Activated T-helper 1 cell treated with anti-CD3 and anti-CD28 coated beads, Interleukin-12 subunit alpha, Interleukin-12 subunit beta, Interleukin-2, Interleukin-4 antibody, amounts not matched to agents 30 ng/mL and 10 ng/mL and 1 ng/mL, durations not matched to agents 14 hours and 24 hours and 36 hours (primary cell): ENCODE measurements at places on chromosomes 6 and 20. TPM values are rescaled to one million over a fixed set of nuclear protein-coding genes. Genes with fewer than 3 reads are reported as not detected.

GRCh38 chr6:109962271-109962670 lies 15.8 kb upstream of the GPR6 start:
- no peak for DNase-seq

DNA sequence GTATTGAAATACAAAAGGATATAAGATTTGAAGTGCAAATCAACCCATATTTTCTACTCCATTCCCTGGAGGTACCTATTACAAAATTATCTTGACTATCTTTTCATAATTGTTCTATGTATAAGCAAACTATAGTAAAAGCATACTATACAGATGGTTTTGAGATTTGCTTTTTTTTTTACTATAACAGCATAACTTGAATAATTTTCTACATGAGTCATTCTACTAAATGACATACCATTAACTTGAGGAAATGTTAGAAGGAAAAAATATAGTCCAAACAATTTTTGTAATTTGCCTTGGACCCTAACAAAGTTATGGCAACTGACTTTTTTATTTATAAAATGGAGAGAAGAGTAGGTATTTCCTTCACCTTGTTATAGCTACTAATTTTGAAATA lies 472.7 kb downstream of the PKHD1 start:
- no peak for DNase-seq

DNA sequence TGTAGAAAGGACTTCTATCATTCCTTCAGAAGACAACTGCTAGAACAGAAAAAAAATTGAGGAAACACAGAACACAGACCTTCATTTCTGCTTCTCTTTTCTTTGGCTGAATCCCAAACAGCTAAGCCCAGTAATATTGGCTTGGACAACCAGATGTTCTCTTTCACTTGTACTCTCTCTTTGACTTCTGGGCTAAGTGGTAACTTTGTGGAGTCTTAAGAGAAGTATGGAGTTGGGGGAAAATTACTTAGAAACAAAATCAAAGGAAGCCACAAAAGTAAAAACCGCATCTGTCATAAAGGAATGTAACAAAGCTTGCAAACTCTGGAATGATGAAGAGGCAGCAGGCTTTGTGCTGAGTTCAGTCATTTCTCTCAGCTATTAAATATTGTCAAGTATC lies 587.5 kb downstream of the CBLN4 start:
- DNase-seq = no peak

GRCh38 chr20:433300-433975 lies 25.3 kb downstream of the RBCK1 start:
- DNase-seq = peak; percentile 62

- DNase-seq = no peak
Measured at GRCh38 chr6:95784019-95784418, 206.7 kb downstream of the MANEA start.

- DNase-seq = no peak
Measured at GRCh38 chr6:117976030-117976651, 69.1 kb downstream of the SLC35F1 start.

DNA sequence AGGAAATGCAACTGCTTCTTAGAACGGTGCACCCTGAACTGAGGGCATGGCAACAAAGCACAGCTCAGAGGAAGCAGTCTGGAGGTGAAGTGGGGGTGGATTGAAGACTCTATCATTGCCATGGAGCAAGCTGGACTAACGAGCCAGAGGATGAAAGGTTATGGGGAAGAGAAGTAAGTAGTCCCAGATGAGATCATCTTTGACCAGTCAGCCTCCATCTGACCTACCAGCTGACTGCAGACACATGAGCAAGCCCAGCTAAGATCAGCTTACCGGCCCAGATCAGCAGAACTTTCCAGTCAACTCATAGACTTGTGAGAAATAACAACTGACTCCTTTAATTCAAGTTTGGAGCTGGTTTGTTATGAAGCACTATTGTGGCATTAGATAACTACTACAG lies 9.1 kb upstream of the JAG1 start:
- DNase-seq = no peak

- no peak for DNase-seq
Measured at GRCh38 chr20:50282592-50283241, 92.1 kb downstream of the CEBPB start.

DNA sequence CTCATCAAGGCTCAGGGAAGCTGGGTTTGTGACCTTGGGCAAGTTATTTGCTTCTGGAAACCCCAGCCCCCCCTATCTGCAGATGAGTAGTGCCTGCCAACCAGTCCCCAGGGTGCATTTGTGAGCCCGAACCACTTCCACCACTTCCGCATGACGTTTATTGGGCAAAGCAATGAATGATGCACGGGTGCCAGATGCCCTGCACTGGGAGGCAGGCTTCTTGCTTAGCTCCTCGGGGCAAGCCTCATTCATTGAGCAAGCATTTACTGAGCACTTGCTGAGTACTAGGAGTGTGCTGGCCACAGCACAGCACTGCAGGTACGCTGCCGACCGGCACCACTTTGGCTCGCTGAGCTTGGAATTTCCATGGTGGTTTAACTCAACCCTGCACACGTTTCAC lies 60.2 kb downstream of the GNAS-AS1 start:
- DNase-seq = no peak

- no peak for DNase-seq
Measured at GRCh38 chr6:30044630-30045029, 16.4 kb upstream of the POLR1H start.

GRCh38 chr6:103672169-103672568 lies 1187.5 kb downstream of the HACE1 start:
- DNase-seq = no peak

GRCh38 chr20:2691127-2691526 lies 1.5 kb upstream of the EBF4 start:
- DNase-seq = no peak

DNA sequence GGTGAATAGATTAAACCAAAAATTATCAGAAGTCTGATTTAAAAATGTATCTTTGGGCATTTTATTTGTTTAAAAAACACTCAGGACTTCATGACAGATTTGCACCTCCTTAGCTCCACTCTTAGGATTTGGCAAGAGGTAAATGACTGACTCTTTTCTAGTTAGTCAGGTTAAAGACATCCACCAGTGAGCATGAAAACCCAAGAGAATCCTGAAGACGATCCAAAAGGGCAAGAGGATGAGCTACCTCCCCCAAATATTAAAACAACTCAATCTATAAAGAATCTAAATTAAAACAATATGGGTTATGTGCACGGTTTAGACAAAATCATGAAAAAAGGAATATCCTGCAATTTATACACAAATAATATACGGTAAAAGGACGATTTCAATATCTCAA lies 89.4 kb upstream of the OPRM1 start:
- DNase-seq = no peak

DNA sequence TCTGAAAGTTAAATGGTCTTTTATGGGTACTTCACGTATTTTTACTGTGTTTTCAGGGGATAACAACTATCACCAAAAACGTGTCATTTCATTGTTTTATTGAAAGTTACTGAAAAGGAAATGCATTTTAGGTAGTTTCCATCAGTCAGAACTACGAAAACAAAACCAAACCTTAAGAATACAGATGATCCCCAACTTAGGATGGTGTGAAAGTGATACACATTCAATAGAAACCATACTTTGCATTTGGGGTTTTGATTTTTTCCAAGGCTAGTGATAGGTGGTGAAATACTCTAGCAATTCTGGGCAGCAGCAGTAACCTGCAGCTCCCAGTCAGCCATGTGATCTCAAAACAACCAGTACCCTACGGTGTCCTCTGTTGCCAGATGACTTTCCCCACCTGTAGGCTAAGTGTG lies 25.9 kb upstream of the EFHC1 start:
- DNase-seq = no peak

- no peak for DNase-seq
Measured at GRCh38 chr6:88380618-88381288, 214.6 kb upstream of the CNR1 start.

DNA sequence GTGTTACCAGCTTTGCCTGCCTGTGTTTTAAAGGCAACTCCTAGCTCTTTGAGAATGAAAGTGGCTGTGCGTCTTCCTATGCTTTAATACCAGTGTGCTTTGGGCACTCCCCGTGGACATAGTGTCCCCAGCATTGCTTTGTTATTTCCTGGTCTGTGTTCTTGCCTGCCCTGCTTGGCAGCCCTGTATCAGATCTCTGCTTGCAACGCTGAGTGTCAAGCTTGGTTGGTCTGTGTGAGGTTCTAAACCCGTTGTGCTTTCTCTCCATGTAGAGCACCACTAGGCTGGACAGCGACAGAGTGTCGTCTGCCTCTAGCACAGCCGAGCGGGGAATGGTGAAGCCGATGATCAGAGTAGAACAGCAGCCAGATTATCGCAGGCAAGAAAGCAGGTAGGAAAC lies 80.2 kb downstream of the AFDN start:
- DNase-seq = no peak

DNA sequence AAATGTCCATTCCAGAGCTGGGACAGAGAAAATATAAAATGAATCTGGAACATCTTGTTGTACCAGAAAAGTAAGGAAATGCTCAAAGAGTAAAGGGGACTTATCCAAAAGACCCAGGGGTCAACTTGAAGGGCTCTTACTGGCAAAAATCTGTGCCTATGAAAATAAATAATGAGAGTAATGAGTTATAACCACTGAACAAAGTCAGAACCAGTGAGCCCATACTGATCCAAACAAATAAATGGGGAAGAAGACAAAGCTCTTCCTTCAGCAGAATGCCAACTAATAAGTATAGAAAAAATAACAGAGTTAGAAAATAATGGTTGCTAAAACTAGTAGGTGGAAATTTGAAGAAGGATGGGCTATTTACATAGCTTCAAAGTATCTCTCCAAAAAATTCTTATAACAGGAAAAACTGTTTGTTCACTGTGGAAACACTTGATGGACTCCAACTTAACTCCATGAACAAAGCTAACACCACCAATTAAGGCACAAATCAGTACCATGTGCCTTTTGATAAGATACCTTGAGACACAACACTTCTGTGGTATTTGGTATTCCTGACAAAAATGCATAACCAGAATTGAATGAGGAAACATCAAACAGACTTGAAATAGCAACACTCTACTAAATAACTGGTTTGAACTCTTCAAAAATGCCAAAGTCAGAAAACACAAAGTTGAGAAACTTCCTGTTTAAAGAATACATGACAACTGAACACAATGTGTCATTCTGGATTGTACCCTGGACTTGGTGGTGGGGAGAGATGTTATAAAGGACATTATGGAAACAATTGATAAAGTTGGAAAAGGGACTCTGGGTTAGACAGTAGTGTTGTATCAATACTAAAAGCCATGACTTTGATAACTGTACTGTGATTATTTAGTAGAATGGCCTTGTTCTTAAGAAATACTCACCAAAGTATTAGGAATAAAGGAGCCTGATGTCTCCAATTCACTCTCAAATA lies 197.5 kb downstream of the ISM1 start:
- no peak for DNase-seq

Gene TREML2
- total RNA-seq = 4.5 and 4.9 TPM in 2 replicates

Gene PSMB9
- total RNA-seq = 249 and 253 TPM in 2 replicates

Gene MLN
- not detected in 2 replicates for total RNA-seq

Gene TMEM74B
- 0.36 and 0.61 TPM in 2 replicates for total RNA-seq

Gene CPNE1
- total RNA-seq = 304 and 308 TPM in 2 replicates

Gene KIF6
- 0.08 and 0.15 TPM in 2 replicates for total RNA-seq

Gene BMP6
- total RNA-seq = 0.86 and 1.1 TPM in 2 replicates

Gene OR14J1
- total RNA-seq = not detected in 2 replicates

Gene RRBP1
- total RNA-seq = 54.8 and 56.0 TPM in 2 replicates

Gene PHACTR3
- not detected in 2 replicates for total RNA-seq

Gene NEDD9
- total RNA-seq = 53.2 and 62.1 TPM in 2 replicates

Gene CYB5R4
- total RNA-seq = 24.5 and 25.3 TPM in 2 replicates

Gene TBXT
- total RNA-seq = not detected in 2 replicates
